ENCODE measurements at places on chromosomes 11 and 22.

- no peak for DNase-seq
These were observed 29.2 kb downstream of the PDGFD start for GRCh38 chr11:104134745-104135144.

DNA sequence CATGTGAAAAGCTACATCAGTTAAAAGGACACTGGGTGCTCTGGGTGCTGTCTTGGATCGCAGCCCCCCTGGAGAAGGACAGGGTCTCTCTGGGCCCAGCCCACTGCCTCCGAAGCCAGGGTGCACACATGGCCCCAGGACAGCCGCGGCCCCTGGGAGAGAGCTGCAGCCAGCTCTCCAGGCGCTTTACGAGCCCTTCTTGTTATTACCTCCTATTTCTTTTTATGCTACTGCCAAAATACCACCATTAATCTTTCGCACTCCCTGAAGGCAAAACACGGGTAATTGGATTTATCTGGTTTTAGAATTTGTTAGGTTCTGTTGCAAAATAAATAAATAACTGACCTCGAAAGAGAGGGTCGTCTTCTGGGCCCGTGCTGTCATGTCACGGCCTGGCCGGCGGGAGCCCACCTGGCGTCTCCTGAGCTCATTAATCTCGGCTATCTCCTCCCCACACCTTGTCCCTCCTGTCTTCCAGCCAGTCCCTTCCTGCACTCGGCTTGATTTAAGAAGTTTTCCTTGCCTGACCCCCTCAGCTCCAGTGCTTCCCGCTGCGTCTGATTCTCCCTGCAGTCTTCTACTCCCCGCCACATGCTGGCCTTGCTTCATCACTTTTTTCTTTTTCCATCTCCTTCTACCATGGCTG, 611.7 kb downstream of the OPCML start:
- DNase-seq: no peak

DNA sequence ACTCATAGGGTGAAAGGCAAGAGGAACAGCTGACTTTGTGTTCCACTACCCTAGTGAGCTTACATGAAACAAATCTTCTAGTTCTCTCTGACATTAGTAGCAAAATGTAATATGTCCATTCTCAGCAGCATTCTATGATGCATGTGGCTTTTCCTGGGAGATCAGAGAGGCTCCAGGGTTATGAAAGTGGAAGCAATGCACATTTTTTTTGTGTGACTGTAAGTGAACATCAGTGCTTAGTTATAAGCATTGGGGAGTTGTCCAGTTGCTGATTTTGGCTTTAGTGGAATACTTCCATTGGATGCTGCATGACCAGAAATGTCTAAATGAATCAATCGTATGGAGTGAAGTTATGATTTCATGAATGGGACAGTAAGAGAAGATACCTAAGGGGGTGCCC, 255.9 kb downstream of the FAT3 start:
- no peak for DNase-seq

GRCh38 chr22:32480238-32480637, 5.6 kb downstream of the FBXO7 start:
- DNase-seq: no peak

DNA sequence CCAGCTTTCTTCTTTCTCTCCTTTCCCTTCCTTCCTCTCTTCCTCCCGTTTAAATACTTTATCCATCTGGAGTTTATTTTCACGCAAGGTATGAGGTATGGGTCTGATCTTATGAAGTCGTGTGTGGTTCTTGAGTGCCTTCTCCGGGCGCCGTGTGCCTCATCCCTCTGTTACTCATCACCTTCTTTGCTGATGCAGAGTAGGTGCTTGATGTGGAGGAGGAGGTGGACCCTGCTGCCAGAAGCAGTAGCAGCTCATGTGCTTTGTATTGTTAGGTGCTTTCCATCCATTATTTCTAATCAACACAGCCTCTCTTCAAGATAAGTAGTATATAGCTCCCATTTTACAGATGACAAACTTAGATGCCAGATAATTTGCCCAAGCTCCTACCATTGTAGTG, 47.0 kb downstream of the TNRC6B start:
- DNase-seq: no peak

GRCh38 chr22:29481265-29482000, 1.4 kb downstream of the NEFH start:
- no peak for DNase-seq

- DNase-seq: no peak
These were observed 17.2 kb downstream of the LRP4 start for GRCh38 chr11:46901156-46901555.

DNA sequence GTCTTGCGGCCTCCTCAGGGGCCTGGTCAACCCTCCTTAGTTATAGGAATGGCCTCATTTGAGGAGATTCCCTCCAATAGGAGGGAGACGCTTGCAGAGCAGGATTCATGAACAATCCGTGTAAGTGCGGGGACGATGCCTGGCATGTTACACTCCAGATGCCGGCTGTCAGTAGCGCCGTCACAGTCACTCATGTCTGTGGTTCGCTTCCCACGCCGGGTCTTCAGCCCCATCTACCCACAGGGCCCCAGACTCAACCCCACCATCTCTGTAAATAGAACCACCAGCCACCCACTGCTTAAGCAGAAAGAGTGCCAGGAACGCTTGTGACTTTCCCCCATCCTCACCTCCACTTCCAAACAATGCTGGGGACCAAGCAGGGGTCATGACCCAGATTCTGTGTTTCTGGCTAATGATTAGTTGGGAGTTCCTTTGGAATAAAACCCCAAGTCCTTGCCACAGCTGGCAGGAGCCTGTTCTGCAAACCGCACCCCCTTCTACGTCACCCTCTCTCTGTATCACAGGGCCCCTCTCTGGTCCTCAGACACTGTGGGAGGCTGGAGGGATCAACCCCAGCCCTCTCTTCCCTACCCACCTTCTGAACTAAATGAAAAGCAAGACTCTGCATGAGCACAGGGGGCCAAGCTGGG, 38.8 kb upstream of the TOLLIP start:
- DNase-seq: no peak

GRCh38 chr22:39773976-39774539, 119.5 kb downstream of the ENTHD1 start:
- peak; percentile 20 for DNase-seq

DNA sequence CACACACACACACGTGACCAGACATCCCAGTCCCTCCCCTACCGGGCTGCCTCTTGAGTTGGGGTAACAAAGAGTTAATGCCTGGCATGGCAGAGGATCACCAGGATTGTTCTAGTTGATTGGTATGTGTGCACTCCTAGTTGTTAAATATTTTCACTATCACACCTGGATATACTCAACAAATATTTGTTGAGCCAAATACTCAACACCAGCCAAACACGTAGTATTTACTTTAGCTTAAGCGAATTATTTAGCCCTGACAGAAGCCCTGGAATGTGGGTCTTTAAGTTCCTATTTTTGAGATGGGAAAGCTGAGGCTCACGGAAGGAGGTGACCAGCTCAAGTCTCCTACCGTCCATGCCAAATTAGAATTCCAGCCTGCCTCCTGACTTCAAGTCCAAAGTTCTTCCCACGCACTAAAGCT, 10.5 kb downstream of the CD3E start:
- DNase-seq: no peak

GRCh38 chr22:42645341-42645937, 3.8 kb downstream of the CYB5R3 start:
- no peak for DNase-seq

DNA sequence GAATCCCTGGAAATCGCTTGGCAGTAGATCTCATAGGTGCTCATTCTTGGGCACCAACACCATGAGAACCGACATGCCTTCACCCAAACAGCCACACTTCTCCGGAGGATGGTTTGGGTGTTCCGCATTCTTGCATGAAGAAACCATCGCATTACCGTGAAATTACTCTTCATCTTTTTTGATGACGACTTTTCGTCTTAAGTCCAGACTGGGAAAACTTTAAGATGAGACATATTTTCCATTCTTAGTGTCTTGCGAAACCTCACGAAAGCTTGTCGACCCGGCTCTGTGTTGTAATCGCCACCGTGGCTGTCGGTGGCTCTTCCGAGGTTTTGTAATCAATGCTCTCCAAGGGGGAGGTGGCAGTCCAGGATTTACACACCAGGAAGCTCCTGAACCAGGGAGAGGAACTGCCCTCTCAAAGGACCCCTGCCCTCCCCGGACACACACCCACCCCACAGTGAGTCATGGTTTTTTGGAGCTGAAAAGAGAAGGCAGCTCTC, 1.7 kb downstream of the TOM1 start:
- no peak for DNase-seq

- no peak for DNase-seq
These were observed 223.9 kb upstream of the ZBED5 start for GRCh38 chr11:11081776-11082175.

GRCh38 chr11:2377511-2378443, 667 bp downstream of the CD81 start:
- peak; percentile 53 for DNase-seq

DNA sequence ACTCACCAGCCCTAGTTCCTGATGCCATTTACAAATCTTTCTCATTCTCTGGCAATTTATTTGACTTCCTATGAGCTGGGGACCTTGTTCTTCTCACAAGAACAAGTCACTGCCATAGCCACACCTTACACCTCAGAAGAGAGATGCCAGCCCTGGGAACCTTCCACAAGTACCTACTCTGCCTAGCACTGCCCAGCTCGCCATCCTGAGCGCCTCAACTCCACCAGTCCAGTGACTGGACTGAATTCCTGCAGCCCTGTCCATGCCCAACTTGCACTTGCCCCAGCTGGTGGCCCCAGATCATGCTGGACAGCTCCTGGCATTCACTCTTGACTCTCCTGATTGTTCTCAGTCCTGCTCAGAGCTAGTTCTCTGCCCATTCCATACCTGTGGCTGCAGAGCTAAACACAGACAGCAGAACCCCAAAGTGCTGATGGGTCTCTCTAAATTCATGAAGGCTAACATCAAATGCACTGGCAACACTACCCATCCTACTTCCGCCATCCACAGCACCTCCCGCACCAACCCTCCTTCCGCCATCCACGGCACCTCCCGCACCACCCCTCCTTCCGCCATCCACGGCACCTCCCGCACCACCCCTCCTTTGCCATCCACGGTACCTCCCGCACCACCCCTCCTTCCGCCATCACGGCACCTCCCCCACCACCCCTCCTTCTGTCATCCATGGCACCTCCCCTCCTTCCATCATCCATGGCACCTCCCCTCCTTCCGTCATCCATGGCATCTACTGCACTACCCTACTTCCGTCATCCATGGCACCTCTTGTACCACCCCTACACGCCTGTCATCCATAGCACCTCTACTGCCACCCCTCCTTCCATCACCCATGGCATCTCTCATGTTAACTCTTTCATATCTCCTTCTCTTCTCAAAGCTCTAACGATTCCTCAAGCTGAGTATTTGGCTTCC, 23.6 kb upstream of the SLC25A1 start:
- no peak for DNase-seq

DNA sequence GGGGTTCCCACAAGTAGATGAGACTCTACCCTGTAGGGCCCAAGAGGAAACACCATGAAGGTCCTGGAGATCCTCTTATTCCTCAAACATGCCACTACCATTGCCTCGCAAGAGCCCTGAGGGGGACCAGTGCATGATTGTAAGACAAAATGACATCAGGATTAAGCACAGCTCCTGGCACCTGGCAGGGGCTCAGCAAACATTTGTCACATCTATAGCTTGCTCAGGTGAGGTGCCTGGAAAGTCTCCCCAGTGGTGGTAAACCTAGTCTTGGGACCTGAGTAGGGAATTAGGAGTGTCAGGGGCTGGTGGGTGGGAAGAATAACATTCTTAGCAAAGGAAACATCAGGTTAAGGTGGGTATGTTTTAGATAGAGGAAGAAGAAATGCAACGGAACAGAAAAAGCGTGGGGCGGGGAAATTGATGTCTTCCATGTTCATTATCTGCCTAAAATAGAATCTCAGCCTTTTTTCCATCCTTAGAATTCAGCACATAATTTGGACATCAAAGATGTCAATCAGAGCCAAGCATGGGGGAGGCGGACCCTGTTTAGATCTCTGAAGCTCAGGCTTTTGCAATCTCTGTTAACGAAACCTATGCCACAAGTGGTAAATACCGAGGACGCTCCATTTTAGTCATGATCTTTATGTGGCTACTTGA, 924 bp downstream of the YPEL1 start:
- DNase-seq: peak; percentile 23

GRCh38 chr11:17240780-17241179, 33.0 kb upstream of the PIK3C2A start:
- DNase-seq: no peak

- DNase-seq: no peak
These were observed 1353.3 kb downstream of the FAM181B start for GRCh38 chr11:81380395-81380794.

- peak; percentile 47 for DNase-seq
These were observed 118.1 kb downstream of the ETS1 start for GRCh38 chr11:128469220-128469619.

- no peak for DNase-seq
These were observed 64.4 kb upstream of the RRM1 start for GRCh38 chr11:4030197-4030596.

DNA sequence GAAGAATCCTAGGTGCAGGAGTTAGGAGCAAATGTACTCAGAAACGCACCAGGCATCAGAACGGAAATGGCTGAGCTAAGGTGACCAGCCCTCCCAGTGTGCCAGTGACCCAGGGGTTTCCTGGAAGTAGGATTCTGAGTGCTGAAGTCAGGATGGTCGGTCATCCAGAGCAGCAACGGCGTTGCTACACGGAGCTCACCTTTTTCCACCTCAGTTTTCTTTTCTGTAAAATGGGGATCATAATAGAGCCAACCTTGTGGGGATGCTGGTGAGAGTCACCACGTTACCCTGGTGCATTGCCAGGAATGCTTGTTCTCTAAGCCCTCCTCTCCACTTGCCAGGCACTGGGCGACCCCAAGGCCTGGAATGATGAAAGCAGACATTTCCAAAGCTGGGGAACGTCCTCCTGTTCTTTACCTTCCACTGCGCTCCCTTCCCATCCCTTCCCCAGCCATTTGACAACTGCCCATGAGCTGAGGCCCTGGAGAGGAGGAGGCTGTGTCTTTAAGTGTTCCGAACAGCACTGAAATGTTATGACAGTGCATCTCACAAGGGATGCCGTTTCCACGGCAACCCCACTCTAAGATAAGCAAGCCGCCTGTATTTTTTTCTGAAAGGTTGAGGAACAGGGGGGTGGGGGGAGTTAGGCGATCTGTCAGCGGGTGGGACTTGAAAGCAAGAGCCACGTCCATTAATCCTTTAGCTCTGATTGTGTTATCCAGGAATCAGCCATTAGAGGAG, 66.8 kb downstream of the TSPAN18 start:
- no peak for DNase-seq

DNA sequence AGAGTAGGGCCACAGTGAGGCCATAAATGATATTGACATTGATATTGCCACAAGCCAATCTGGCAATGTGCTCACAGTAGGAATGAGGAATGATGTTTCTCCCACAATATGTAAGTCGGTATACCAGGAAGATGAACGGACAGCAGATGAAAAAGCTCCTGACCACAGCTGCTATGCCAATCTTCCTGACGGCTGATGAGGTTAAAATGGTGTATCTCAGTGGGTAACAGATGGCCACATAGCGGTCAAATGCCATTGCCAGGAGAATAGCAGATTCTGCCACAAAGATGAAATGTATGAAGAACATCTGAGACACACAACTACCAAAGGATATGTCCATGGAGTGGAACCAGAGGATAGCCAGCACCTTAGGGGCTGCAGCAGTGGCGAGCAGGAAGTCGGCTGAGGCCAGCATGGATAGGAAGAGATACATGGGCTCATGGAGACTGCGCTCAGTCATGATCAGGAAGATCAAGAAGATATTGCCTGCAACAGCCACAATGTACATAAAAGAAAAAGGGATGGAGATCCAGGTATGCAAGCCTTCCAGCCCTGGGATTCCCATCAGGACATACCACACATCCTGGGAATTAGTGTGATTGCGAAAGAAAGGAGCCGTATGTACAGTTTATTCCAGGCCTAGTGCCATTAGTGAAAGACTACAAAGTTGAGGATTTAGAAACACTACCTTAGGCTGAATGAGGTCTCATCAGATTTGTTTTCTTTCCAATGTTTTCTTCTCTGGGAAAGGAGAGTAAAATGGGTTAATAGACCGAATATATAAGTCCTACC, 22.2 kb downstream of the OR51V1 start:
- no peak for DNase-seq
